EL (cell line): ENCODE measurements at places on chromosomes 3 and 15.

GRCh38 chr3:36959821-36960220 is 15.0 kb upstream of the TRANK1 start:
- peak; percentile 28 for DNase-seq

DNA sequence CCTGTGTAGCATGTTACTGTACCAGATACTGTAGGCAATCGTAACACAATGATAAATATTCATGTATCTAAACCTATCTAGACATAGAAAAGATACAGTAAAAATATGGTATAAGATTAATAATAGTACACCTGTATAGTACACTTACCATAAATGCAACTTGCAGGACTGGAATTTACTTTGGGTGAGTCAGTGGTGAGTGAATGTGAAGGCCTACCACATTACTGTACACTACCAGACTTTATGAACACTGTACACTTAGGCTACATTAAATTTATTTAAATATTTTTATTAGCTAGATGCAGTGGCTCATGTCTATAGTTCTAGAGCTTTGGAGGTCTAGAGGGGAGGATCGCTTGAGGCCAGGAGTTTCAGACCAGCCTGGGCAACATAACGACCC is 186.6 kb upstream of the ROPN1 start:
- peak; percentile 5 for DNase-seq

- peak; percentile 60 for DNase-seq
Measured at GRCh38 chr3:45153658-45154437, 7.7 kb upstream of the CDCP1 start.

DNA sequence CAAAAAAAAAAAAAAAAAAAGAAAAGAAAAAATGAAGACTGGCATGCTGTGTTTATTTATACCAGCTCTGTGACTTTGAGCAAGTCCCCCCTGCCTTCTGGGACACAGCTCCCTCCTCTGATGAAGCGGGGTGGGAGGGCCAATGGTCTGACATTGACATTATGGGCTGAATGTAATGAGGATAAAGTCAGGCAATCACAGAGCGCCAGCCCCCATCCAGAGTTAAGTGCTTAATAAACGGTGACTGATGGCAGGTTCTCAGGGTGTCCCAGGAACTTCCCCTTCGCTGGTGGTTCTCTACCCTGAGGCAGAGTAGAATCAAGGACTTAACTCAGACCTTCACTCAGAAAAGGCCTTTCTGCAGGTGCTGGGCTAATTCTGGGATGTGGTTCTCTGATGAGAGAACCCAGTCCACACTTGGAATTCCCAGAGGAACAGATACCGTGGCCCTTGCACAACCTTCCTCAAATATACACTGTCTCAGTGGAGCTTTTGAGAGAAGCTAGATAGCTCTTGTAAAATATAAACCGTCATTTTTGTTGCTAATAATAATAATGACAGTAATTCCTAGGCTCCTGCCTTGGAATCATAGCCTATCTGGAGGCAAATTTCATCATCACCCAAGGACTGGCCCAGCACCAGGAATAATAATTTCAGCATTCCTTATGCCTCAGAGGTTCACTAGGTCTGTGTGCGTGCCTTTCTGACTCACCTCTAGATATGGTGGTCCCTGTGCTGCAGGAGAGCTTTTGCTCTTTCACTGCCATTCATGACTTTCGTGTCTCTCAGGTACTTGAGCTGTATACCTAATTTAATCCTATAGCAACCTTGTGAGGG is 115.8 kb downstream of the RPLP1 start:
- peak; percentile 86 for DNase-seq

- peak; percentile 95 for DNase-seq
Measured at GRCh38 chr3:10205451-10206165, 40.9 kb downstream of the IRAK2 start.

DNA sequence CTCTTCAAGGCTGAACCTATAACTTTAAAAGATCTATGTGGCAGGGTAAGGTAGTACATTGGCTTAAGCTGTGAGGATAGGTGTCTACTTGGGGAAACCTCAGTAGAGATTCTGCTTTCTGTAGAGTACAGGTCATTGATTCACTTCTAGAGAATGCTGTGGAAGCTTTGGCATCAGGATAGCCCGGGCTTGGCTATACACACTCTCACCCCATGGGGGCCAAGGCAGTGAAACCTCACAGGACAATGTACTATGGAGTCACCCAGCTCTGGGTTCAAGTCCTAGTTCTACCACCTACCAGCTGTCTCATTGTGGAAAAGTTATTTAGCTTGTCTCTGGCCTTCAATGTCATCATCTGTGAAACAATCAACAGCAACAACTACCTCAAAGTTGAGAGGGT is 9.0 kb downstream of the MTFMT start:
- peak; percentile 7 for DNase-seq

DNA sequence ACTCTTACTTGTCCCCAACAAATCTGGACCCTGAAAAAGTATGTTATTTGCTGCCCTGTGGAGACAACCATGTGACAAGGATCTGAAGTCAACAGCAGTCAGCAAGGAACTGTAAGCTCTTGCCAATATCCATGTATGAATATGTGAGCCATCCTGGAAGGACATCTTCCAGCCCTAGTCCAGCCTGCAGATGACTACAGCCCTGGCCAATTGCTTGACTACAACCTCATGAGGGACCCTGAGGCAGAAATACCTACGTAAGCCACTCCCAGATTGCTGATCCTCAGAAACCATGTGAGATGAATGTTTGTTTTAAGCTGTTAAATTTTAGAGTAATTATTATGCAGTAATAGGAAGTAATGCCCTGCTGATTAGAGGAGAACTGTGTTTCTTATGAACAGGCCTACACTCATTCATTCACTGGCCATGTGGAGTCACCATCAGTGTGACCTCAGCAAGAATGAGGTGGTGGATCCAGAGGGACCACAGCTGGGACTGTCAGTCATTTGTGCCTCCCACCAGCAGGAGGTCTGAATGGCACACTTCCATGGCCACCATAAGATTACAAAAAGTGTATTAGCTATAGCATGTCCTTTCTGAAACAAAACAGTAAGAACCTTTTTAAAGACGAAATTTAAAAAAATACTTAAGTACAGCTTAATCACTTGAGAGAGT is 92.6 kb downstream of the TFDP2 start:
- no peak for DNase-seq

DNA sequence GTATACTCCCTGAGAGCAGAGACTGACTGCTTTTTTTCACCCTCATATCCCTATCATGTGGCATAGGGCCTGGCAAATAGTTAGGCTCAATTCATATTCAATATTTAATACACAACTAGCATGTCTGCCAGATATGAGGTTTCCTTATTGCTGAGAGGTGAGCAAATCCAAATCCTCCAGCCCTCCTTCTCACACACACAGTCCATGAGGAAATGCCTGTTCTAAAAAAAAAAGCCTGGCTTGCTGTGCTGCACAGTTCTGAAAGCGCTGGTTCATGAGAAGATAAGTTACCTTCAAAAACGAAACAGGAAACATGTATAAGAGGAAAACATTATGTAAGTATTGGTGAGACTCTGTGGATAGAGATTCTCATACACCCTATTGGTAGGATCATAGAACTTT is 15.5 kb upstream of the ACAP2 start:
- DNase-seq = no peak

DNA sequence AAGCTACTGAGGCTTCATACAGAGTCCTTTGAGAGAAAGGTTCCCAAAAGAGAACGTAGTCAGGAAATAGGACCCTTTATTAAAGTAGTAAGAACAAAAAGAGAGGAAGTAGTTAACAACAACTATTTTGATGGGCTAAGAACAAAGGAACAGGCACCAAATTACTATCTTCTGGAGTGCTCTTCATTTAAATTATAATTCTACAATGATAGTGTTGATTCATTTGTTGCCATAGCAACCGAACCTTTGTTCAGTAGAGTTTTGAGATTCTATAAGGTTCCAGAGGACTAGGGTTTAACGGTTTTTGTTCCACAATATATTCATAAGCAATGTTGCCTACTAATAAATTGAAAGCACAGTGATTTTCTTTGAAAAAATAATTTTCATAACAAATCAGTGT is 78.8 kb downstream of the CMSS1 start:
- DNase-seq = no peak

DNA sequence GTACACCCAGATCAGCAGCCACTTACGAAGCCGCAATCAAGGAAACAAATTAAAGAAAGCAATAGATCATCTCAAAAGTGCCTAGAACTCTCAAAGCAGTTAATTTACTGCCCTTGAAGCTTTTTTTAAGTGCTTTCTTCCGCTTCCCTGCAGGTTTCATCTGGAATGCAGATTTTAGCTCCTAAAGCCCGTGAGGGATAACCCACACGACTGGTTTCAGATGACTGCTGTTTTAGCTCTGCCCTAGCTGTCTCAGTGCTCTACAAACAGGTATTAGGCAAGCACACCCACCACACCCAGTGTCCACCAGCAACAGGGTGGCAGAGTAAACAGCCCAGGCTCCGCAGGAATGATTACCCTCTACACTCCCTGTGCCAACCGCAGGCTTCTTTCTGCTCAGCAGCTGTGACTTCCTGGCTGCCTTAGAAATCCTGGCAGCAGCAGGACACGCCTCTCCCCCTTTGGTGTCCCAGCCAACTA is 126.0 kb downstream of the FMN1 start:
- DNase-seq = peak; percentile 41

DNA sequence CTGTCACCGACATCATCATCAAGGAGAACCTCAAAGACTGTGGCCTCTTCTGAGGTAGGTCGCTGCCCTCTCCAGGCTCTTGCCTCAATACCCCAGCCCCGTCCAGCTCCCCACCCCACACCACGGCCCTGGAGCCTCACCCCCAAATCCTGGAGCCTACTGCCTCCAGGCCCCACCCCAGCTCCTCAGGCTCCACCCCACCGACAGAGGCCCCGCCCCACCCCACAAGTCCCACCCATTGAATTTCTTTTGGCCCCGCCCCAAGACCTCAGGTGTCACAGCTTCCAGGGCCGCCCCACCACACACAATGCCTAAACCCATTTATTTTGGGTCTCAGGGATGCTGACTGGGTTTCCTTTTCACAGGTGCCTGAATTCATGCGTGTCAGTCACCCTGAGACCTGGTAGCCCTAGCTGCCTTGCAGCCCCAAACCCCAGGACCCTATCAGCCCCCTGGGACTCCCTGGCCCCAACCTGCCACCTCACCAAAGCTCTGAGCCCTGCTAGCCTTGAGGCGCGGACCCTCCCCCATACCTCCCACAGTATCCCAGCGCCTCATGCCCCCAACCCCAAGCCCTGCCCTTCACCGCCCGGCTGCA is 3.6 kb downstream of the GNAT1 start:
- DNase-seq = no peak

- DNase-seq = no peak
Measured at GRCh38 chr3:109900783-109901182, 563.4 kb upstream of the DPPA4 start.

DNA sequence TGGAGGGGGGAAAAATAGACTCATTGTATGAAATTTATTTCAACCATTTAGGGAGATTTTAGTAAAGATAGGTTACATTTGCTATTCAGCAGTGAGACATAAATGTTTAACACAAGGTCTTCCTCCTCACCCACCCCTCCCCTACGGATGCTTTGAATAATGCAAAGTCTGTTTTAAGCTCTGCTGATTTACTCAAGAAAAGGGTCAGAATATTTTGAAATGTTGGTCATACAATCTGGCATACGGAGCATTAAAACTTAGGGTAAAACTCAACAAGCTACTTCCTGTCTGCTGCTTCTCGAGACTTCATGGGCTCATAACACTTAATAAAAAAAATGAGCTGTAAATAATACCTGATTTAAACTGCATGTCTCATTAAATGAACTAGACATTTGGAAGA is 156.3 kb downstream of the WNT5A start:
- DNase-seq = peak; percentile 31

GRCh38 chr15:87031540-87032230 is 952.0 kb downstream of the AGBL1 start:
- DNase-seq = no peak

DNA sequence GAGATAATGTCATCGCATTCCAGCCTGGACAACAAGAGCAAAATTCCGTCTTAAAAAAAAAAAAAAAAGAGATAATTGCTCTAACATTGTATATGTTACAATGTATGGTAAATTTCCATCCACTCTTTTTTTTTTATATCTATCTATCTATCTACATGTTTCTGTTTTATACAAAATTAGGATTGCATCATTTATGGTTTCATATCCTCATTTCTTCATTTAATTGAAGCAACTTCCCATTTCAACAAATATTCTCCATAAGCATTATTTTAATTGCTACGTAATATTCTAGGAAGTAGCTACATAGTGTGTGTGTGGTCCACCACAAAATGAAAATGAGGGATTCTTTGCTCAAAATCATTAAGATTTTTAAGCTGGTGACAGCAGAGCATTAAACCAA is 18.4 kb downstream of the RBP1 start:
- no peak for DNase-seq

DNA sequence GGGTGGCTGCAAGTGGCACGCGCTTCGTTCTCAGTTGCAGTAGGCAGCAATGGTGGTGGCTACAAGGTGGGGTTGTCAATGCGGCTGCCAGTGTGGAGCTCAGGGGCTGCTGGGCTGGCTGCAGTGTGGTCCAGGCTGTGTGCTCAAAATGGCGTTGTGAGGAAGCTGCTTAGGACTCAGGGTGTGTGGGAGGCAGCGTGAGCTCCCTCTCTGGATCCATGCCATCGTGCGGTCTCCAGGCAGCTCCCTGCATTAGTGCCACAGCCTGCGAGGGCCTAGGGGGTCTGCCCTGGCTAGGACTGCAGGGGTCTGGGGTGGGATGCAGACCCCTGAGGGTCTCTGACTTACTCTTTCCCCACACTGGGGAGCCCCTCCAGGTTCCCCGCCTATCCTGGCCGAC is 397.2 kb downstream of the OCA2 start:
- no peak for DNase-seq

GRCh38 chr15:71409541-71409940 is 294.3 kb downstream of the THSD4 start:
- no peak for DNase-seq

DNA sequence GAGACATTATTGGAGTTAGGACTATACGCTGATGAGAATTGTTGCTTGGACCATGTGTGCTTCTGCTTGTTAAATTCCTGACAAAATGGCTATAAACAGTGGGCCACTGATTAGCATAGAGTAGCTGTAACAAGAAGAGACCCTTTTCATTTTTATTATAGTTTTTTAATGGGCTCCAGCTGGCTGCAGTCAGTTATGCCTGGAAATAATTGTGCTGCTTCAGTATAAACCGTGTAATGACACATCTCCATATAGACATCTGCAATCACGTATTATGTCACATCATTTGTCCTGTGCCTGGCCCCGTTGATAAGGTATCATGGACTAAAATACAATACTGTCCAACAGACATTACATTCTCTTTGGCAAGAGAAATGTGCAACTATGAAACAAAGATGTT is 50.9 kb downstream of the ARPP21 start:
- no peak for DNase-seq

DNA sequence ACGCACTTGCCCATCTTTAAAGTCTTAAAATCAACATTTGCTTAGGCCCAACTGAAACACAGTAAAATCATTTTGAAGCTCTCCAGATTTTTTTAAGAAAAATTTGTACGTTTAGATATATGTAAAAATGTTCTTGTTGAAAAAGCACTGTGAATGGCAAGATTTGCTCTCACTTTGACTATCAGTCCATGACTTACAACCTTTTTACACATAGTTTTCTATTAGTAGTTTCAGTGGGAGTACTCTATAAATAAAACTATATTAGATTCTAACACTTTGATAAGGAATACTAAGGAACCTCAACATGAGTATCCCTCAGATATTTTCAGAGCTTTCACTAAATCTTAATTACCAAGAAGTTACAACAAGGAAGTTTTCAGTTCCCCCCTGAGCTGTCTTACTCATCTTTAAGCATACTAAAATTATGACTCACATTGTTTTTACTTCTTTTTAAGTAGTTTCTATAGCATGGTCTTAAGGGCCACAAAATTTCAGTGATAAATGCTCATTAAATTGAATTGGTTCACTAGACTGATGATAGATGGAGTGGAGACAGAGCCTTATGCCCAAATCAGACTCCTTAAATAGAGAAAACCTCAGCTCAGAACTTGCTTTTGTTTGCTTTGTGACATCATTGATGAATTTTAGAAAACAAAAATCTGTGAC is 31.6 kb upstream of the RAP2B start:
- peak; percentile 77 for DNase-seq
